ENCODE measurements at places on chromosomes 7 and 10. TPM values are rescaled to one million over a fixed set of nuclear protein-coding genes. Genes with fewer than 3 reads are reported as not detected.

The BAG3 gene
- 8.8 TPM for total RNA-seq

DNA sequence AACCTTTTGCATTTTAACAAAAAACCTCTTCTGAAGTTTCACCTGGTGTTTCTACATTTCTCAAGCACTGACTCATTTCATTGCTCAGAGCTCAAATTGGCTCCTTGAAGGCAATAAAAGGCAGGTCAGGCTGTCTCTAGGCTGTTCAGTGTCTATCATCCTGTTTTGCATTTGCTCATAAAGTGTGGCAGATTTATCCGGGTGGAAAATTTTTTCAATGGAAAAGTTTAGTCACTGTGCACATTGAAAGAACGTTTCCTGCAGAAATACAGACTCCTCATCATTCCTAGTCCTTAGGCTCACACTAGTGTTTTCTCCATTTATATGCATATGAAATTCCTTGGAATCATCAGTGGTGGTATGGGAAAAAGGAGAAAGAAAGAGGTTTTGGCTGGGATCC, 114.2 kb upstream of the DGKB start:
- no peak for DNase-seq

- DNase-seq: no peak
Measured at GRCh38 chr10:126956712-126957108, 51.5 kb downstream of the DOCK1 start.

The CALCR gene
- not detected for total RNA-seq

DNA sequence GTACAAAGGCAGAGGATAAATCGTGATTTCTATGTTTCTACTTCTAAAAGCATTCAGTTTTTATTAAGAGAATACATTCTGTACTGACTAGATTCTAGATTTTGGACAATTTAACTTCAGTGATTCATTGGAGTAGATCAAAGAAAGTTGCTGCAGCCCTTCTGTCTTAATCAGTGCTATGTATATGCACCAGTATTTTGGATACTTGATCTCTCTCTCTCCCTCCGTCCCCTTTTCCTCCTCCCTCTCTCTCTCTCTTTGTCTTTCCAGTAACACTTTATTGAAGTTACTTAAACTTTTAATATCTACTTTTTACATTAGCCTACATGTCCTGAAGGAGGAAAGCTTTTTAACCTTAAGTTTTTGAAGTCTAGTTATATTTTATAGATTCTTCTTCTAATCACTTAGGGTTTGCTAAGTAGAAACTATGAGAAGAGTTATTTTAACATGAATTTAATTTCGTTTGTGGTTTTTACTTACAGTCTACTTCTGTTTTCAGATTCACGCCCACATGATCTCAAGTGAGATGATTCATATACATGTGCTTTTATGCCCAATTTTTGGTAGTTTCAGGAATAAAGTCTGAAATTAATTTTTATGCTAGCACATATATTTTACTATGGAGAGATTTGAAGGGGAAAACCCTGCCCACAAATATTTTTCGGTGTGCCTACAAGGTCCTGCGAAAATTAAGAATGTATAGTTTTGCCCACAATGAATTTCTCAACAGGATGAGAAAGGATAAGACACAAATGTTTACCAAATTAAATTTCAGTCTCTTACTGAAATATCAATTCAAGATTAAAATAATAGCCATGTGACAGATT, 9.1 kb downstream of the MDFIC start:
- no peak for DNase-seq

GRCh38 chr7:154892459-154892858, 110.5 kb downstream of the PAXIP1 start:
- DNase-seq: no peak

The TRPV6 gene
- total RNA-seq: not detected

- DNase-seq: no peak
Measured at GRCh38 chr7:40047661-40048060, 86.8 kb downstream of the MPLKIP start.

DNA sequence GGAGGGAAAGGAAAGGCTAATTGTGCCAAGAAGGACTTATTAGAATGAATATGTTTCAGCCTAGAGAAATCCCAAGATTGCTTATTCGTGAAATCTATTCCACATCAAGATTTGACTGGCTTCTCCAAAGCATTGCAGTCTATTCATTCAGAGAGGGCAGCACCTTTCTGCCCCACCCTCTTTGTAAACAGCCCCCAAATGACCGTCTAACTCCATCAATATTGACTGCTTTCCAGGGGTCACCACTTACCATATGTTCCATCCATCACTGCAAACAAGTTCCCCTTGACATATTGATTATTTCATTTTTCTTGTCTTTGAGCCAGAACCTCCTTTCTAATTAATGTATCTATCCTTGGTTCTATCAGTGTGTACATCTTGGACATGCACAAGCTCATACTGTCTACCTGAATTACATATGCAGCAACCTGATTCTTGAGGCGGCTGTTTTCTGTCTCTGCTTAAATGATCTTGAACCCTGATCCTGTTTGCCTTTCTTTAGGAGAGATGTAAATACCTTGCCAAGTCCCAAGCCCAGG, 44.2 kb upstream of the PTER start:
- no peak for DNase-seq

The HOXA9 gene
- 0.18 TPM for total RNA-seq

DNA sequence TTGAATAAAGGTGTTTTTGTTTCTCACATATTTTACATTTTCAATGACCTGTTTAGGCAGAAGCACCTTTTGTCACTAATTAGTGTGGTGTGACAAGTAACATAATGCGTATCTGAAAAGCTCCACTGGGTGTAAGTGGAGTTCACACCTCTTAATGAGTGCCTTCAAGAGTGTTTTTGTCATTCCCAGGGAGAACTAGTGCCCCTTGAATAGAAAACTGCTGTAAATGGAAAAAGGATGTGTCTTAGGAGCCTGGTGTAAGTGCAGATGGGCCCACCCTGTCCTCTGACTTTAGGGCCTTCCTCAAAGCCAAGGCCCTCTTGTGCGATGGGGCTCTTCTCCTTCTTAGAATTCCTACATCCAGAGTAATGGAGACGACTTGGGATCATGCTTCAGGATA, 170.0 kb downstream of the MGMT start:
- DNase-seq: no peak

DNA sequence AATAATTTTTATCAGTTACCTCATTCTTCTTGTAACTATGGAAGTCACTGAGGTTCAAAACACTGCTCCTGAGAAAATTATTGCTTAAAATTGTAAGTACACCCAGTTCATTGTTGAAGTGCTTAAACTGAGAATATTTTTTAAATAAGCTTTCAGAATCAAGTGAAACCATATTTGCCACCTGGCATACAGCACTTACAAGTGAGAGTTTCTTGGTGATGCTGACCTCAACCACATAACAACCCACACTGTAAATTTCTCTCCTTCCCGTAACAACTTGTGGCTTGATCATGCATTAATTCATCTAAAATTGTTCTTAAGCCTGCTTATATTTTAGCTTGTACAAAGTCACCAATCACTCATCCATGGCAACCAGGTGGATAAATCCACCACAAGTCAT, 34.0 kb downstream of the IMMP2L start:
- no peak for DNase-seq

The RADIL gene
- 1.4 TPM for total RNA-seq

The PLAC9 gene
- total RNA-seq: not detected

The CYP26C1 gene
- total RNA-seq: not detected

- peak; percentile 78 for DNase-seq
Measured at GRCh38 chr10:63630085-63630930, 109.1 kb downstream of the REEP3 start.

GRCh38 chr7:105805447-105806019, 70.9 kb downstream of the ATXN7L1 start:
- DNase-seq: no peak

The SPDYE11 gene
- total RNA-seq: not detected

DNA sequence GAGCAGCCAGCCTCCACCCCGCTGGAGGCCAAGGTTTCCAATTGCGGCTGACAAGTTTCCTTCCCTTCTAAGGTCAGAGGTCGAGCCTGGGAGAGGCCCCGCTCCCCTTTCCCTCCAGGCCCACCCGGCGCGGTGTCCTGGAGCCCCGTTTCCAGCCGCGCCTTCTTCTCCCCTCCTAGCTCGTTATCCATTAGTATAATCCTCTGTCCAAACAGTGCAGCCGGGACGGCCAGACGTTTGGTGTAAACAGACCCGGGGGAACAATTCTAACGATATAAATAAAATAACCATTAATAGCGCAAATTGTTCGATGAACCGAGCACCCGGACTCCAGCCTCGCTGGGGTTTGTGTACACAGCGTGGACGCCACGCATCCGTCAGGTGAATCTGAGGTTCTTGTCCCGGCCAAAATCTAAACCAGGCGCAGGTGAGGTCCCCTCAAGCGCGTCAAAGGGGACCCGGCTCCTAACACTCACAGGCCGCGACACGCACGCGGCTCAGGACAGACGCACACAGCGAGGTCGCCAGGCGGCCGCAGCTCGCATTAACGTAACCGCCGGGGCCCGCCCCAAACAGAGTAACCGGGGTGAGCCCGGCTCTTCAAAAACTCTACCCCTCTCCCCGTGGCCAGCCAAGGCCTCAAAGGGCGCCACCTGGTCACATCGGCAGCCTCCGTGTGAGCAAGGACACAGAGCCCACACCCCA, 10.8 kb upstream of the NKX2-3 start:
- DNase-seq: no peak

DNA sequence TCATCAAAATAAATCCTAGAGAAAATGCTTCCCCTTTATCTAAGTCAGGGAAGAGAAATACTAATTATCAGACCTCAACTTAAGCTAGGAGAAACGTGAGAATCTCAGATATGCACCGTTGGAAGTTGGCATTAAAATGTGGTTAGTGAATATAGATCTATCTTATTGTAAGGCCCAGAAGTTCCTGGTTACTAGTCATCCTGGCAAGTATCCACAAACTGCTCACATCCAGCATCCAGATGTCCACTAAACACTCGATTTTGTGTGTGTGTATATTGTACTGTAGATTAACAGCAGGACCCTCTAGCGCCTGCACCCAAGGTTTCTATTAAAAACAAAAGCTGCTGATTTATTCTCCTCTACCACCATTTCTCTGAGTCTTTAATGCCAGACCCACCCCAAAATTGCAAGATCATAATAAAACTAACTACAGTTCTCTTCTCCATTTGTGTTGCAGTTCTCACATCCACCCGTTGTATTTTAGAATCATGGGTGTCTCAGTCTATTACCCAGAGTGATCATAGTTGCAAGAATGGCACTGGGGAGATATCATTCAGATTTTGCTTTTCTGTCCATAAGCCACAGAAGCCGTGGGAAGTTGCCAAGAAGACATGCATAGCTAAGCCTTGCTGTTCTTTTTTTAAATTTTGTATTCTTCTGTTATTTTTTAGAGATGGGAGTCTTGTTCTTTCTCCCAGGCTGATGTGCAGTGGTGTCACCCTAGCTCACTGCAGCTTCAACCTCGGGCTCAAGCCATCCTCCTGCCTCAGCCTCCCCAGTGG, 165.4 kb downstream of the KIAA1217 start:
- no peak for DNase-seq

DNA sequence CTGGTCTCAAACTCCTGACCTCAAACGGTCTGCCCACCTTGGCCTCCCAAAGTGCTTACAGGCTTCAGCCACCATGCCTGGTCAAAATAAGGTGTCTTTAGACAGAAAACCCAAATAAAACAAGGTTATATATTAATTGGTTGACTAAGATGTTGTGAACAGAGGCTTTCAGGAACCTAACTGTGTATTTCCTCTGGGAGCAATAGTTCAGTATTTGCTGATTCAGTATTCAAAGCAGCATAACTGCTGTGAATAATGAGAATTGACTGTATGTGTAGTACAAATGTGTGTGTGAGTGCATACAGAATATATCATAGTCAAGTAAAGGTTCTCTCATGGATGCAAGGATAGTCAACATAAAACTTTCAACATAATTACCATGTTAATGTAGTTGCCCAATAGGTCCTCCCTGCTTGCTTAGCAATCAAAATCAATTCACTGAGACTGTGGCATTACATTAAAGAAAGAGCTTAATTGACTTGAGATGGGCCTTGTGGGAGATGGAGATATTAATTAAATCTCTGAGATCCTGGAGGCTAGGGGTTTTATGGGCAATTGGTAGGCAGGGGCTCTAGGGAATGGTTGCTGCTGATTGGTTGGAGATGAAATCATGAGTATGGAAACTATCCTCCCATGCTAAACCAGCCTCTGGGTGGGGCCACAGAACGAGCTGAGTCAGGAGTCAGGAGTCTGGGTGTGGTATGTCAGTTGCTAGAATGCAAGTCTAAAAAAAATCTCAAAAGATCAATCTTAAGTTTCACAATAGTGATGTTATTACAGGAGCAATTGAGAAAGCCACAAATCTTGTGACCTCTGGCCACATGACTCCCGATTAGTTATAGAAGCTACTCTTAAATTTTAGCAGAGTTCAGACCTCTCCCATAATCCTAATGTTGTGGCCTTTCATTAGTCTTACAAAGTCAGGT, 162.7 kb downstream of the AKR1D1 start:
- DNase-seq: peak; percentile 53

DNA sequence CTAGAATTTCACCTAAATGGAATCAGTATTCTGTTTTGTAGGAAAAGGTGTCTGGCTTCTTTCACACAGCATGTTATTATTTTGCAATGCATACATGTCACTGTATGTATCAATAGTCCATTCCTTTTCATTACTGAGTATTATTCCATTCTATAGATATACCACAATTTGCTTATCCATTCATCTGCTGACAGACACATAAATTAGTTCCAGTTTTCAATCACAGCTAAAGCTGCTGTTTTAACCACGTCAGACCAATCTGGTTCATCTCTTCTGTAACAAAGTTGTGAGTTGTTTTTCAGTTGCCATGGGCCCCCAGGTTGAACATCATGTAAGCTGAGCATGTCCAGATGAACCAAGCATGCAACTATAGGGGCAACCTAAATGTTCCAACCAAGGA, 282.1 kb upstream of the MKLN1 start:
- no peak for DNase-seq

DNA sequence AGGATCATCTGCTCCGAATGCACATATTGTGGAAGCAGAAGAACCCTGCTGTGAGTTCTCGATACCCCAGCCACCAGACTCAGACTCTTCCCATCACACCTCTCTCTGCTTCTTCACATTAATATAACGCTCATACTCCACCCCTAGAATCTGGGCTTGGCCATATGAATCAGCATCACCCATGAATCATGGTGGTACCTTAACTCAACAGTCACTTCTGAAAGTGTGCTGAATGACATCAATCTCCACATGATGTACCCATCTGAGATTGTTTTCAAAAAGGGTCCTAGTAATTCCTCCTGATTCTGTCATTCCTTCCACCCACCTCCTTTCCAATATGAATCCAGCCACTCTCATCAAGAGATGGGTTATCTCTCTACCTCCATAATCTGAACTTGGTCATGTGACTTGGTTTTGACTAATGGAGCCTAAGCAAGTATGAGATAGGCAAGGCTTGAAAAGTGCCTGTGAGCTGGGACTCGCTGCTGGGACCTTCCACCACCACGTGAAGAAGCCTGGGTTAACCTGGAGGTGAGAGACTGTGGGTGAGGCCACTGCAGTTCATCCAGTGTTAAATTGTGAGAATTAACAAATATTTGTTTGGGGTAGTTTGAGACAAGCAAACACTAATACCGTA, 15.4 kb downstream of the YWHAG start:
- DNase-seq: no peak

- DNase-seq: no peak
Measured at GRCh38 chr10:84270708-84271107, 25.9 kb downstream of the RGR start.

- no peak for DNase-seq
Measured at GRCh38 chr10:122346326-122346950, 28.1 kb upstream of the PLEKHA1 start.

- no peak for DNase-seq
Measured at GRCh38 chr7:108413337-108413736, 42.9 kb downstream of the NRCAM start.

GRCh38 chr7:43851805-43852204, 17.5 kb downstream of the MRPS24 start:
- DNase-seq: no peak

The VSTM2A gene
- 0.14 TPM for total RNA-seq

The GLCCI1 gene
- total RNA-seq: 8.1 TPM

- DNase-seq: no peak
Measured at GRCh38 chr10:58019863-58020537, 247.7 kb downstream of the IPMK start.
